NCI-H226 (cell line): ENCODE measurements at places on chromosomes 16 and 17.

DNA sequence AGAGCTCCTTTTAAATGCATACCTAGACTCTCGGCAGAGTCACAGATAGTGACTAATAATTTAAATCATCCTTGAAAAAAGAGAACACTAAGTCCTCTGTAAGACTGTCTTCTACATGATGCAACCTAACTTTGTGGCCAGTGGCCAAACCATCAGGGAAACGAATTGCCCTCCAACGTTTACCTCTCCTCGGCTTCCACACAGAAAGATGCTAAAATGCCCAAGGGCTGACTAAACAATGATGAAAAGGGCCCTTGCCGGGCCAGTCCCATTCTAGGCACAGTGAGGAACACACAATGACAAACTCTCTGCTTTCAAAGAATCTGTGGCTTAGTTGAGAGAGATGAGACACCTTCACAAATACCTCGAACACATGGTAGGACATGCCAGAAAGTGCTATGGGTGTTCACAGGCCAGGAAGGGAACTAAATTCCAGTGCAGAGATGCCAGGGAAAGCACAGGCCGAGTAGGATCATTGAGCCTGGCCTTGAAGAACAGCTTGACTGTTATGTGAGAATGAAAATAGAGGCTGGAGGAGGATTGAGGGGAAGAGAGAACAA is 35.3 kb upstream of the PITPNM3 start:
- no peak for DNase-seq

GRCh38 chr16:30406795-30407101 is 658 bp upstream of the ZNF771 start:
- DNase-seq: no peak

GRCh38 chr16:2865651-2866050 is 7.7 kb upstream of the PRSS22 start:
- no peak for DNase-seq

DNA sequence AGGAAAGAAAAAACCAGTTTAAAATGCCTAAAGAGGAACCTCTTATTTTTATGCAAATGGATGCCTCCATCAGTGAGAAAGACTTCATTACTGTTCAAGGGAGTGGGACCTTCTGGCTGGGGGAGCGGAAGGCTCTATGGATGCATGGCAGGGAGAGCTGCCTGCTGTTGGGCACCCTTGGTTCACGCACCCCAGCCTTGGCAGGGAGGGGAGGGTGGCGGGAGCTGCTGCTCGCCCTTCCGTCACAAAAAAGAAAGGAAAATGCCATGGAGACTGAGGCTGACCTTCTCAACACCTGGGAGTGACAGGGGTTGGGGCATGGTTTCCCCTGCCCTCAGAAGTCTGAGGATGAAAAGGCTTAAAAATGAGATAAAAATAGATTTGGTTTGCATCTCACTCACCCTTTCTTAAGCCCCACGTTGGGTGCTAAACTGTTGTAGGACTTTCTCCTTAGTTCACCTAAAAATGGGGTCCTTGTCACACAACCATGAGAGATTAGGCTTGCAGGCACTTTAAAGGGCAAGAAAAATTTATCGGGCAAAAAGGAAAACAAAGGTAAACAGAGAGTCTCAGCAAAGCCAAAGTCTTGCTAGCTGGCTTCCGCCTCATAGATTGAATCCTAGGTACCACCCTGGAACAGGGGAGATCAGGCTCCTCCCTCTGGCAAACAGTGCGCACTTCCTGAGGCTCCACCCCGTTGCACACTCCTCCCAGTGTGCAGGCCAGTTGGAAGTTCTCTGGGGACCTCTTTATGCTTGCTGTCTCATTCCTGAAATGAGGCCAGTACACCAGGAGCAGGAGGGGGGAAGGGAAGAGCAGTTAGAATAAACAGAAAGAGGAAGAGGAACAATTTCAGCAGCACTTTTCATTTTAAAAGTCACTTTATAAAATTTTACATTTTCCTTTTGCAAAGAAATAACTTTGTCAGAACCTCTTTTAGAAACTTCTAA is 31.6 kb downstream of the PHKB start:
- no peak for DNase-seq
